PC-3 (cell line): ENCODE measurements at places on chromosomes 4 and X. TPM values are rescaled to one million over a fixed set of nuclear protein-coding genes. Genes with fewer than 3 reads are reported as not detected.

Gene UVSSA
- total RNA-seq: 6.2 and 11.2 TPM in 2 replicates

GRCh38 chr4:117777721-117778120 lies 256.6 kb upstream of the NDST3 start:
- peak; percentile 4 for DNase-seq

DNA sequence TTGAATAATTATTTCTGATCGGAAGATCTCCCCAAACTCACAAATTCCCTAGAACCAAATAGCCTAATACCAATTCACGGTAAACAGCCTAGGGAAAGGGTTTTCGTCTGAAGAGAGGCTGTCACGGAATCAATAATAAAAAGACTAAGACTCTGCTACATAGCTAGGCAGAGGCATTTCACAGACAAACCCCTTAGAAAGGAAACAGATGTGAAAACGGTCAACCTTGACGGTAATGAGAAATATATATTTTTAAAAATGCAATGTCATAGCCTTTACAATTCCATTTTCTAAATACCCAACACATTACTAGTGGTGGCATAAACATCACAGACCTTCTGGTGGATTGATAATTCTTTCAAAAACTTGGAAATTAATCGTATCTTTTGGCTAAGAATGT lies 28.4 kb downstream of the PROM1 start:
- DNase-seq: no peak

Gene FRAS1
- total RNA-seq: 3.4 and 5.5 TPM in 2 replicates

Gene TSPAN7
- not detected in 2 replicates for total RNA-seq

GRCh38 chr4:8837181-8837841 lies 34.3 kb downstream of the HMX1 start:
- no peak for DNase-seq

Gene VCX
- 0.26 TPM in 1 of 2 replicates, not detected in the other for total RNA-seq

Gene PROM1
- total RNA-seq: not detected in 2 replicates

Gene ELF4
- 23.4 and 23.8 TPM in 2 replicates for total RNA-seq

- DNase-seq: peak; percentile 45
Observed at GRCh38 chr4:170672381-170672965, 582.7 kb upstream of the AADAT start.

Gene NXF2
- not detected in 2 replicates for total RNA-seq

DNA sequence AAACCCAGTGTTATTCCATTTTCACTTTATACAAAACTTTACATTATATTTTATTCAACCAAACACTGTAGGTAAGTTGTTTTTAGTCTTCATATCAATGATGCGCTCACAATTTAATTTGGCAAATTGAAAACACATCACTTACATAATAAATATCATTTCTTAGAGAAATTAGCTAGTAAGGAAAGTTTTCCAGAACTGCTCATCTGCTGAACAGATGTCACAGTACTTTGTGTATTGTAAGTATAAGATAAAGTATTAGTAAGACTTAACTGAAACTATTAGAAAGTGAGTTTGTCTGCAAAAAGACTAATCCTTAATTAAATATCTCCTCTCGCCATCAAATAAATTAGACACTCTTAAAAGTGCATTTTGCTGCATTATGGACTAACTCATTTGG lies 108.7 kb upstream of the PACRGL start:
- DNase-seq: no peak

Gene FGFBP1
- total RNA-seq: 80.5 and 133 TPM in 2 replicates

Gene NHSL2
- 0.07 and 0.58 TPM in 2 replicates for total RNA-seq
